Astrocyte (in vitro differentiated cells and primary cell): ENCODE measurements at places on chromosomes 12 and 14.

- DNase-seq, result no peak
These were observed 55.7 kb downstream of the METTL25 start for GRCh38 chr12:82414044-82414443.

GRCh38 chr12:43407816-43408645 is 144.0 kb downstream of the ADAMTS20 start:
- DNase-seq, result peak; percentile 4

DNA sequence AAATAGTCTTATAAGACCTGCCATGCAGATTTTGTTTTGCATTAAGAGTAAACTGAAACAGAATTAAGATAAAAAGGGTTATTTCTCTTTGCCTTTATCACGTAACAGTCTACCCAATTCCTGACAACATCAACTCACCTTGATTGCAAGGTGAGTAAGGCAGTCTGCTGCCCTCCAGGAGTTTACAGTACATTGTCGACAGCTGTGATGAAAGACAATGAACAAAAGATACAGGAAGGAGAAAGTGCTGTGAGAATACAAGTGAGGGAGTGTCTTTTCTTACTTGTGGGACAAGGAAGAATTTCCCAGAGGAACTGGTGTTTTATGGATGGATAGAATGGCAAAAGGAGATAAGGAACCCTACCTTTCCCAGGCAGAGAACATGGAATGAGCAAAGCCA is 101.0 kb downstream of the RTN1 start:
- DNase-seq, result no peak

DNA sequence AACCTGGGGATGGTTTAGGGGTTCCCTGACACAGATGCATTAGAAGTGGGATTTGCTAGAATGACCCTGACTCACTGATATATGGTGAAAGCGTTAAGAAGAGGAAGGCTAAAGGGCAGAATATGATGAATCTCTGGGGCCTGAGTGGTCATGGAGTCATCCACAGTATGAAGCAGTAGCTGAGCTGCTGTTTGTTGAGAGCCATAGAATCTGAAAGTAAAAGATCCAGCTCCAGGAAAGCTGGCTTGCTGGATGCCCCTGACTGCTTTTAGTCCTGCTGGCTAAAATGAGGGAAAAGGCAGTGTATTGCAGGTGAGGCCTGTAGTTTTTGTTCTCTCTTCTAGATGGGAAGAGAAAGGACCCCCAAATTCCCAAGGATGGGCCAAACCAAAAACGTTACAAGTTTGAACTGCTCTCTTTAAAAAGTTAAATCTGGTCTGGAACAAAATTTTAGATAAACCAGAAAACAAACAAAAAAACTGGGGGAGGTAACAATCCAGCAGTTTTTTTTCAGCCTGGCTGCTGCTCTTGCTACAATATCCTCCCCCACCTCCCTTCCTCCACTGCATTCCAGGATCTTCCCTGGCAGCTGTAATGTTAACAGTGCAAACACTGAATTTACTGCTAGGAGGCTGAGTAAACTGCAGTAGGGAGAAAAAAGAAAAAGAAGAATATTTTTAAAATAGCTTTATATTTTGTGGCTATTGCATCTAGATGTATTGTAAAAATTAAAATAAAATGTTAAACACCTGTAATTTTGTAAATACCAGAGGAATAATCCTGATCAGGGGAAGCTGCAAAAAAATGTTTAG is 16.5 kb downstream of the SEL1L start:
- peak; percentile 41 for DNase-seq

DNA sequence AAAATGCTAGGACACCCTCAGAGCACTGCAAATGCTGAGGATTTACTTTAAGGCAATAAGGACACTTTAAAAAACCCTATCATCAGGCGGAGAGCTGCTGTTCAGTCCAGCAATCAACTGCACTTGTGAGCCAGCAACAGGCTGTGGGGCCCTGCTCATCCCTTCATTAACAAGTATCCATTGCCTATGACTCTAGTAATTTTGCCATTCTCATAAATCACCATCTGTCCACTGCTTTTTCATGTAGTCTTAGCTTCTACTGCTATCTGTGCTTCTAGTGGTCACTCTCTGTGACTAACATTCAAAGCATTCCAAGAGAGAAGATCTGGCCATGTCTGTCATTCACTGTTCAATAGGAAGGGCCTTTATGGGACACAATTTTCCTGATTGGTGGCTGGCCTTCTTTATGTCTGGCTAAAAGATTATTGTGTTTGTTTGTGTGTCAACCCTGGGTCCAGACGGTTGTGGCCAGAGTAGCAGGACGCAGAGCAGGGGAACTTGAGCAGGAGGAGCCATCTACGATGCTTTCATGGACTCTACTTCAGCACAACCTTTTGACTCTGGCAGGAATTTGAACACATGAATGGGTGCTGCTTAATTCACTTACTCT is 3.6 kb upstream of the KRAS start:
- peak; percentile 36 for DNase-seq

DNA sequence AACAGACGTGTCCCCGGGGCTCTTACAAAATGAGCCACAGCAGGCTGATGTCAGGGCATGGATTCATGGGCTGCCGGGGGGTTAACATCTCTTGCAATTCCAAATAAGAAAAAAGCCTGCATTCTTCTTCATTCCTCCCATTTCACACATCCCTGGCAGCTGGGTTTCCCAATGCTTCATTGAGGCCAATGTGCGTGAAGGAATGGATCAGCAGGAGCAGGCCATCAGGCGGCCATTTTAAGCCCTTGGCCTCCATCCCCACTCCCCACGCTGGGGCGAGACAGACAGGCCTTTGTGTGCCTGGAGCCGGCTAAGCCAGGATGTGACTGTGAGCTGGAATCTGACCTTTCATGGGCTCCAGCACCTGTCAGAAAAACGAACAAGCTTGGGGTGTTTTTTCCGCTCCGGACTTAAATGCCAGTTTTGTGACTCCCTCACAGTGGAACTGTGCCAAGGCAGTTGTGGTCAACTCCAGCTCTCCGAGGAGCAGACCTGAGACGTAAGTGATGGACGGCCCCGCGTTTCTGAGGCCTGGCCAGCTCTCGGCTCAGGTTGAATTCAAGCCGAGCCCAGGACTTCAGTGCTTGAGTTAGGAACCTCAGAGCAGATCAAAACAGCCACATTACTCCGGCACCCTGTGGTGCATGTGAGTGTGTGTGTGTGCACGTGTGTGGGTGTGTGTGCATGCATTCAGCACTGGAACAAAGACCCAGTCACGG is 133.1 kb downstream of the TMEM30B start:
- DNase-seq, result peak; percentile 100

DNA sequence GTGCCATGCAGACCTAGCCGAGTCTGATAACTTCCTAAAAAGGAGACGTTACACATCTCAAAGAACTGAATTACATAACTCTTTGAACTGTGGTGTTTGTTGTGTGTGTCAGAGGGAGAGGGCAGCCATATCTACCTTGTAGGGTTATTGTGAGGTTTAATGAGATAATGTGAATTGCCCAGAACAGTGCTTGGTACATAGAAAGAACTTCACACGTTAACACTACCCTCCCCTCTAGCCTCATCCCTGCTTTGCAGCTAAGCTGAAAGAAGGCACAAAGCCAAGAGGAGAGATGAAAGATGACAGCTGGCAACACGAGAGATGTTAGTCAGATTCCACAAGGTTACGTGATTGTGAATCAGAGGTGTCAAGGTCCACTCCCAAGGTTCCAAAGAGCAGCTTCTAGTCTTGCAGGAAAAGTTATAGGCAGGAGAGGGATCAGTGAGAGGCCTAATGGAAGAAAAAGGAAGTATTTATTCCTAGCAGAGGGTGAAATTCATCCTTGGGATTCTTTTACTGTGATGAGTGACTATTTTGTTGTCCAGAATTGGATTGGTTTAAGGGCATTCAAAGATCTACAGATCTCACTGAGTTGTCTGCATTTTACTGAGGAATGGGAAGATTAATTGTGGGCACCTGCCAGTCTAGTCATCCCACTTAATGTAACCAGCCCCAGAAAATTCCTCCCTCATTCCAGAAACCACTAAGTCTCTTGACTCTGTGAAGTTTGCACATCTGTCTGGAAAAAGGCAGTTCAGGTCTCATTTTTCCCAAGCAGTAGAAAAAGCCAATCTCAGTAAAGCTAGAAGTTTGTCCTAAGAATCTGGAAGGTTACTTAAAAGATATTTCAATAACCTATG is 25.9 kb upstream of the WNK1 start:
- DNase-seq, result peak; percentile 60

- DNase-seq, result peak; percentile 94
These were observed 152.5 kb upstream of the BTG1 start for GRCh38 chr12:92297932-92298696.

DNA sequence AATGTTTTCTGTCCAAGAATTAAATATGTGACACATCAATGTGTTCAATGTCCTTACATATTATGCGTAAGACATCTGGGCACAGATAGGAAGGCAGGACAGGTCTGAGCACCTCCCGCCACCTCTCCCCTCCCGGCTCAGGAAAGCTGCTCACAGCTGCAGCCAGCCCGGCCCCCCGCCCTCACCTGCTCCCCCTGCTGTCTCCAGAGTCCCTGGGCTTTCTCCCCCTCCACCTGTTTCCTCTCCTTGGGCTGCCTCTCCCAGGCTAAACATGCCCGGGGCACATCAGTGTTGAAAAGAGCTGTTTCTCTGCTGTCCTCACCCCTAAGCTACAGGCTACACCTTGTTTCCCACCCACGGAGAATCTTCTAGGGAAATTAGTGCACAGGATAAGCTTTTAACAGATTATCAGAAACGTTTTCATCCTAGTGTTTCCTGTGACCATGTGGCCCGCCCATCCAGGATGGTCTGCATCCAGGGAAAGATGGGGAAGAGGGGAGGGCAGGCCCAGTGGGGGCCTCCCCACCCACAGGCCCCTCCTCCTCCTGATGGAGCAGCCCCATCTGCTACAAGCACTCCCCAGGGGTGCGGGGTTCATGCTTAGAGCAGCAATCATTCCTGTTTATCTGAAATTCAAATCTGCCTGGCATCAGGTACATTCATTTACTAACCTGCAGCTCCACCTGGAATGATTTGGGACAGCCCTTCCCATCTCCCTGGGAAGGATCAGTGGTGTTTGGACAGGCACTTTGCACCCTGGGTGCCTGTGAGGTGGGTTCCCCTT is 273.8 kb upstream of the SFSWAP start:
- DNase-seq, result no peak

GRCh38 chr12:129753586-129753985 is 150.2 kb downstream of the TMEM132D start:
- peak; percentile 82 for DNase-seq

- DNase-seq, result peak; percentile 52
These were observed 15.5 kb downstream of the E2F7 start for GRCh38 chr12:77049767-77050353.

- DNase-seq, result peak; percentile 58
These were observed 128.0 kb downstream of the GPR135 start for GRCh38 chr14:59337141-59337611.

GRCh38 chr12:62129291-62129690 is 130.9 kb upstream of the USP15 start:
- no peak for DNase-seq

DNA sequence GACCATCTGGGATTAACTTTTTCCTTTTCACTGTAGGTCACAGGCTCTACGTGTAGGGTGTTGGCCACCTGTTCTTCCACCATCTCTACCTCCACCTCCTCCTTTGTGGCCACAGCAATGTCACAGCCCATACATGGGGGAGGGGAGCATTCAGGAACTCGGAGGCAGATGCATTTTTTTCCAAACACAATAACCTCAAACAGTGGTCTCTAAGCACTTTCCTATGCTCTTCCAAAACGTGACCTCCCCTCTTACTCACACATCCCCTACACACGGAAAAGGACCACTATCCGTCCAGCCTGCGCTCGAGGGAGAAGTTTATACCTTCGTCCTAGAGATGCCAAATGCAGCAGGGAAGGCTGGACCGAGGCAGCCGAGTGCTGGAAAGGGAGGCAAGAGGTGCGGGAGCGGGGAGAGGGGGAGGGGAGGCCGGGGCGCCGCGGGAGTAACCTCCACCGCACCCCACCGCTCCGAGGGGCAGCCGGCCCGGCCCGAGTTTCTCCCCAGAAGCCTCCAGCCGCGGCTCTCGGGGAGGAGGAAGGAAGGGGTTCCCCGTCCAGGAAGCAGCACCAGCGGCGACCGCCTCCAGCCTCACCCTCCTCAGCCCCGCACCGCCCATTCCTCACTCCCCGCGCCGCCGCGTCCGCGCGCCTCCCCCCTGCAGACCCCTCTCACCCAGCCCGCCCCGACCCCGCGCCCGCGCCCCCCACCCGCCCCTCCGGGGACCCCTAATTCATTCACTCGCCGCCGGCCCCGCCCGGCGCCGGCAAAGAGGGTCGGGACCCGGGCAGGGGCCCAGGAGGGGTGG is 594 bp downstream of the KRAS start:
- DNase-seq, result no peak

DNA sequence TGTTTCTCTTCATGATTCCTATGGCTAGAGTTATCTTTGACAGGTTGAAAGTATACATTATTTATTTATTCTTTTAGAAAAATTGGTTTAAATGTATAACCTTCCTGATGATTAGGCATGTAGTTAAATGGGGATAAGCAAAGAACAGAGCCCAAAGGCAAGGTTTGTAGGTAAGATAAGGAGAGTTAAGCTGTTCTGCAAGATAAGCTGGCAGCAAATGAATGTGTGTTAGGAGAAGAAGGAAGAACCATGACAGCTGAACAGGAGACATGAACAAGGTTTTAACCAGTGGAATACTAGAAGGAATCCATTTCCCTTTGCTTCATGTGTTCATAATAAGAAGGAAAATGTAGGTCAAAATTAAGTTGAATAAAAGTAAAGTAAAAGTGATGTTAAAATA is 1330.1 kb upstream of the USP15 start:
- no peak for DNase-seq

- DNase-seq, result no peak
These were observed 97.2 kb downstream of the LGMN start for GRCh38 chr14:92651106-92651757.

- peak; percentile 73 for DNase-seq
These were observed 201.1 kb downstream of the ITPR2 start for GRCh38 chr12:26631846-26632245.

DNA sequence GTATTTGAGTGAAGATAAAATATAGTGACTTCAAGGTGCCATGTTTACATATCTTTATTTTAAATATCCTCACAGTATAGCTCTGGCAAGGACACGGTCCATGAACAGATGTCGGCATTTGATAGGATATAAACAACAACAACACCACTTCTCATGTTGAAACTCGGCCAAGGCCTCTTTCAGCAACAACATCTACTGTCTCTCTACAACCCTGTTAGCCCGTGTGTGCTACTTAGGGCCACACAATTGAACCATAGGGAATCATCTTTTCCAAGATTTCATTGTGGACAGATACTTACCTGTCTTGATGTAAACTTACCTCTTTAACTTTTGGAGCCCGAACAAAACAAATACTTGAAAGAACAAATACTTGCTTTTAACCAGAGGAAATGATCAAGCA is 168.7 kb upstream of the SSTR1 start:
- DNase-seq, result no peak

GRCh38 chr14:101591121-101591520 is 29.8 kb downstream of the DIO3 start:
- no peak for DNase-seq

- DNase-seq, result no peak
These were observed 334.0 kb upstream of the PRICKLE1 start for GRCh38 chr12:42923583-42923982.

GRCh38 chr12:76636121-76636692 is 76.6 kb upstream of the OSBPL8 start:
- peak; percentile 52 for DNase-seq
